ENCODE measurements at places on chromosomes 6 and 20. TPM values are rescaled to one million over a fixed set of nuclear protein-coding genes. Genes with fewer than 3 reads are reported as not detected.

The RIN2 gene
- 89.4 TPM for total RNA-seq

The NOX3 gene
- not detected for total RNA-seq

The MEI4 gene
- 4.1 TPM for total RNA-seq

The EYS gene
- total RNA-seq: not detected

The CD93 gene
- 13.6 TPM for total RNA-seq

The SLC24A3 gene
- 8.1 TPM for total RNA-seq

The UBD gene
- 0.93 TPM for total RNA-seq

DNA sequence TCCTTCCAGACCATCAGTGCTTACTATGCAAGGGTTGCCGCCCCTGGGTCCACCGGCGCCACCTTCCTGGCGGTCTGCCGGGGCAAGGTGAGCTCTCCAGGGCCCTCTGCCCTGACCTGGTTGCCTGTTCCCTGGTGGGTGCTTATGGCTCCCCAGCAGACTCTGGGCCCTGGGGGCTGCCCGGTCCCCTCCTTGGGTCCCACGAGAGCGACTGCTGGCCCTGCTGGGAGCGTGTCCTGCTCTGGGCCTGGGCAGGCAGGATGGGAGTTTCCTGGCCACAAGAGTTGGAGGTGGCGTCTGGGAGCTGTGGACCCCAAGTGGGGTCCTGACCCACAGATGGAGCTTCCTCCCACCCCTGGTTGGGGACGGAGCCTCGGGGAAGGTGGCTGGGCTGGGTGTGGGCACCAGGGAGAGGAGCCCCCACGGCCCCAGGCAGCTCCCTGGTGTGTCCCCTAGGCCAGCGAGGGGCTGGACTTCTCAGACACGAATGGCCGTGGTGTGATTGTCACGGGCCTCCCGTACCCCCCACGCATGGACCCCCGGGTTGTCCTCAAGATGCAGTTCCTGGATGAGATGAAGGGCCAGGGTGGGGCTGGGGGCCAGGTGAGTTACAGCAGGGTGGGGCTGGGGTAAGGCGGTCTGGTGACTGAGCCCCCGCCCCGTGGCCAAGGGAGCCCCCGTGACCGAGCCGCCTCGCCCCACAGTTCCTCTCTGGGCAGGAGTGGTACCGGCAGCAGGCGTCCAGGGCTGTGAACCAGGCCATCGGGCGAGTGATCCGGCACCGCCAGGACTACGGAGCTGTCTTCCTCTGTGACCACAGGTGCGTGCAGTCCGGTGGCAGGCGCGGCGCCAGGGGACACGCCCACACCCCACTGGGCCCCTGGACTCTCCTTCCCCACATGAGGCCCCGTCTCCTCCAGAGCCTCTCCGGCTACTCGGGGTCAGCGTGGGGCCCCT is 7.1 kb upstream of the TNFRSF6B start:
- no peak for DNase-seq

- DNase-seq: no peak
Measured at GRCh38 chr6:7960848-7961247, 50.3 kb upstream of the TXNDC5 start.

DNA sequence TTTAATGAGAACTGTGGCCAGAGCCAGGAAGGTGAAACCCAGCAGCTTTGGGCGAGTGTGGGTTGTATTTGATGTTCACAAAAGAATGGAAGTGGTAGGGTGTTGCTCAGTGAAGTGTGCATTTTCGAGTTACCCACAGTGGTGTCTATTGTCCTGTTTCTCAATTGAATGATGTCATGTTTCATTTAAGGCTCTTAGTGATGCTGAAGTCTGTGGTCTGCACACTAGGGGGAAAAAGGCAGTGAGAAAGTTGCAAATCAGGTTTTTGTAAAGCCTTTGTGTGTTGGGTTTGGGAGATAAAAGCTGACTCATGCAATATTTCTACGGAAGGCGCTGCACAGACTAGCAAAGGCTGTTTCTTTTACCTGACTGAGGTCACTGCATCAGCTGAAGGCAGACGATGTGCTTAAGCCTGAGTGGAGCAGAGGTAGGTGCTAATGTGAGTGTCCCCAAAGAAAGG is 121.1 kb downstream of the PLEKHG1 start:
- peak; percentile 69 for DNase-seq

- no peak for DNase-seq
Measured at GRCh38 chr6:145042559-145042958, 692.8 kb downstream of the EPM2A start.

- DNase-seq: no peak
Measured at GRCh38 chr6:92364948-92365541, 1054.3 kb downstream of the EPHA7 start.

GRCh38 chr6:13034316-13034715 is 294.0 kb downstream of the TBC1D7 start:
- DNase-seq: no peak

DNA sequence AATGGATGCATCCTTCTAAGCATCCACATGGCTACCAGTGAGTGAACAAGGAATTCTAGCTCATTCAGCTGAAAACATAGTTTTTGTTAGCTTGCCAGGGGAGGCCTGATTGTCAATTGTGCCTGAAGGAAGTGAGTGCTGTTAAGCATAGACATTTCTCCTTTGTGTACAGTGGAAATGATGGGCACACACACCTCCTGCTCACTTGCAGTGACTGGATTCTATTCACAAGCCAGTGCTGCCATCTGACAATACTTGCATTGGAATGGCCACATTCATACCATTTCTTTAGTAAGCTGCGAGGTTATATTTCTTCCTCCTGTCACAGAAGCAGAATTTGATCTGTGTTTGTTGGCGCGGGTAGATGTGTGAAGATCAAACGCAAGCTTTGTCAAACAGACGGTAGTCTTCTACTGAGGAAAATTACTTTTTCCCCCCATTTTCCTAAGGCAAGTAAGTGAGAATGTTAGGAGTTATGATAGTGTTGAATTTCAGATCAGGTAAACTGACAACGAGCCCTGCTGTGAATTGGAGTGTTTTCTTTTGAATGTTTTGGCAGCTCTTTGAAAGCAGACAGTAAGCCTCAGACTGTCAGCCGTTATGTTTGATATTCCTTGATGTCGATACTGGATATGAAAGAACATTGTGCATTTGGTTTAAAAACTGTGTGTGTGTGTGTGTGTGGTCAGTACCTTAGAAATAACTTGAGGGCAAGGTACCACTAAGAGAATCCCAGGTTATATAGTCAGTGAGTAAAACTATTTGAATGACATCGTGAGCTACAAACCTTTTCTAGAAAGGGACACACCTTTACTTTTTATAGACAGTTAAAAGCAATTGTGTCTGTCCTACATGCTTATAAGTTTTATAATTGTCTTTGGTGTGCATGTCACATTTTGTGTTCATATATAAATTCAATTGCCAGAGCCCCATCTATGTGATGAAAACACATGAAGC is 84.2 kb upstream of the BMP2 start:
- no peak for DNase-seq

GRCh38 chr20:32686530-32687179 is 12.9 kb upstream of the C20orf203 start:
- no peak for DNase-seq

GRCh38 chr20:47133809-47134456 is 222.6 kb downstream of the ZMYND8 start:
- peak; percentile 73 for DNase-seq

DNA sequence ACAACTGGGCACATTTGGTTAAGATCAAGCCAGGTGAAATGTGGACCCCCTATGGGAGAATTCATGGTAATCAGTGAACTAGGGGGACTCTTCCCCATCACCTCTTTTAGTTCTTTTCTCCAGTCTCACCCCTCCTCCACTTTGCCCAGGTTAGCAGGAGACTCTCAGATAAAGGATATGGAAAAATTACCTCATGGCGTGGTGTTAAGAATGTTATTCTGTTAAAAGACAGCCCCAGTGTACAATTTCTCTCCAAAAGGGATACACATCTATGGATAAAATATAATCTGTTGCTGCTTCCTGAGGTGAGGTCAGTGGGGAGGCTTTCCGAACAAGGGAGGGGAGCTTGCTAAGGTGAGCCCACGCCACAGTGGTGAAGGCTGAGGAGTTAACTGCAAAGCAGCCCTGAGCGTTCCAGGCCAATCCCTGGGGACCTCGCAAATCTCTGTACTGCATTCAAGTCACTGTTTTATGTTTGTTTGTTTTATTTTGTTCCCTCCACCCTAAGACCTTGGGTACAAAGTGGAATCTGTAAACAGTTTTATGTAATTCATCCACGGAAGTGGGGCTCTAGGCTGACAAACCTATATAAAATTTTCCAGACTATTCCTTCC is 52.0 kb downstream of the ADGRF1 start:
- no peak for DNase-seq

DNA sequence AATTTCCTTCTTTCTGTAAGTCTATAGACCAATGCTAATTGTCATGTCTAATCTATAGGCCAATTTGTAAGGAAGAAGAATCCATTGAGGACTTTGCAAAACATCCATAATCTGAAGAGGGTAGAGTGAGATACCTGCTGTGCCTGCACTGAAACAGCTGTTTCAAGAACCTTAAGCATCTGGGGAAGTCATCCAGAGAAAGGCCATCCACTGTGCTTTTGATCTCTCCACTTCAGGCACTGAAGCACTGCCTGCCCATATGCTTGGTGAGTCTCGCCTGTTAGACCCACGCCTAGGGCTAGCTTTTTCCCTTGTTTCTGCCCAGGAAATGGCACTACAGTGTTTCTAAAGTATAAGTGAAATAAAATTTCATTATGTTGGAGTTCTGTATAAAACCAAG is 921.8 kb upstream of the EPHA7 start:
- no peak for DNase-seq

DNA sequence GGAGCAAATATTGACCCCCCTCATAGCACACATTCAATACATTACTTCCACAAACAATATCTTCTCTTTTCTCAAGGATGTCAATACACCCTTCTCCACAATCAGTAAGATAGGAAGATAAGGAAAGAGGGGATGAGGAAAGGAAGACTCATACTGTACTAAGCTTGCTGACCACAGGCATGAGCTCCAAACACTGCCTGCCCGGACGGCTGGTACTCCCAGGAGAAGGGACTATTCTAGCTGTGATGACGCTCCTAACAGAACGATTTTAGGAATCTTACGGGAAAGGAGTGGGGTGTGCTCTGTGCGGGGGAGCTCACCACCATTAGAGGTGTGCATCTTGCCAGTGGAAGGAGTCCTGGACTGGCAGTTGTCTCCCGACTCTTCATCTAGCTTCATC is 3.9 kb upstream of the CCN6 start:
- no peak for DNase-seq

GRCh38 chr6:42084889-42085288 is 34.6 kb downstream of the TAF8 start:
- DNase-seq: no peak

- peak; percentile 87 for DNase-seq
Measured at GRCh38 chr20:63682384-63683139, 13.9 kb upstream of the TNFRSF6B start.

- peak; percentile 46 for DNase-seq
Measured at GRCh38 chr6:75334266-75335040, 49.9 kb upstream of the TMEM30A start.

GRCh38 chr6:154403788-154404187 is 47.2 kb upstream of the IPCEF1 start:
- DNase-seq: peak; percentile 37

Measured in thyroid gland (tissue), 4 donors.